ENCODE measurements at places on chromosomes 1 and 21.
A peak's percentile ranks its signal among the peaks of the same experiment; 100 is the strongest.

- DNase-seq = no peak
These were observed 65.2 kb downstream of the PLPPR5 start for GRCh38 chr1:98939471-98939870.

- DNase-seq = no peak
These were observed 39.1 kb upstream of the LRP8 start for GRCh38 chr1:53366901-53367502.

GRCh38 chr1:193392686-193393085 is 206.3 kb upstream of the B3GALT2 start:
- no peak for DNase-seq

GRCh38 chr1:235887676-235888075 is 21.0 kb upstream of the LYST start:
- no peak for DNase-seq

DNA sequence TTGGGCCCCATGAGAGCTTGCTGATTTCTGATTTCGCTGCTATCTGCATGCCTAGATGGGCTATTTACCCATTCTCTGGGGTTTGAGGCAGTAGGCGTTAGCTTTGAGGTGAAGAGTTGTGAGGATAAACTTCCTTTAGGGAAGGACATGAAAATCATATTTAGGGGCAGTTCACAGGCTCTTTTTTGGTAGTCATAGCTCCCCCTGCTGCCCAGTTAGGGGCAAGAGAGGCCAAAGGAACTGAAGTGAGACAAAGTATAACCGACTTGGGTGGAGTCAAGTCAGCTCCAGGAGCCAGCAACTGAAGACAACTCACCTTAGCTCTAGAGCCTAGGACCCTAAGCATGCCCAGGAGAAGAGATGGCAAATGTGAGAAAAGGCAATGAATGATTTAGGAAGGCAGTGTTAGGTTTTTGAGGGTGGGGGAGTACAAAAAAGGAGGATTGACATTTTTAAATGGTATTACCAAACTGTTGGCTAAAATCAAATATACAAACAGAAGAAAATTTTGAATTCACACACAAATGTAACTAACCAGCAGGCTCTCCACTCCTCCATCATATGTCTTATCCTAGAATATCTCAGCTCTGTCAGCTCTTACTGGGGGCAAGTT is 625.2 kb downstream of the LMO4 start:
- peak; percentile 45 for DNase-seq

DNA sequence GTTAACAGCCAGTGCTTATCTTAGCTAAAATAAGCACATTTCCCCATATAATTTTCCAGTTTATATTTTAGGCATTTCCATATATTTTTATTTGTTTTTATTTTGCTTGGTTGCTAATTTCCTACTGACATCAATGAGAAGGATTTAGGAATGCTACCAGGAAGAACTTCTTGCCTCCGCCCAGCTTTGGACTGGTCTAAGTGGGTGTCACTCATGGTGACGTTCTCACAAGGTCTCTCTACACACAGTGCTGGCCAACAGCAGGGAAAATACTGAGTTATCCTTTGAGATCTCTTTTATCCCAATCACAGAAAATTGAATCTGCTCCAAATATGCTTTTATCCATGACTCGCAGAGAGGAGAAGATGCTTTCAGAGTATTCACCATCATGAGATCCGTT is 13.2 kb downstream of the MX1 start:
- DNase-seq = no peak

DNA sequence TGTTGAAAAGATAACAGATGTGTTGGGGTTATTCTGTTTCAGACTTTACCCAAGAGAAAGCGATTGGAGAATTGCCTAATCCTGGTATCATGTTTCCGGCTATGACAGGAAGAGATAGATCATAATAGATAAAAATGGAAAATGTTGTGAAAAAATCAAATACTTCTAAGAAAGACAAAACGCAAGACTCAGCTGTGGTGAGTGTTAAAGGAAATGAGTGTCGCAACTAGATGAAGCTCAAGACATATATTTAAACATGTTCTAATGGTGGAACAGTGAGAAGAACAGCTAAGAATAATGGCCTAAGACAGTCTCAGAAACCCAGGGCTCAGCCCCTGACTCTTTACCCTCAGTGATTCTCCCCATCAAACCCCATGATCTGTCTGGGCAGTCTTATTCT is 426.7 kb upstream of the RUNX1 start:
- peak; percentile 64 for DNase-seq

DNA sequence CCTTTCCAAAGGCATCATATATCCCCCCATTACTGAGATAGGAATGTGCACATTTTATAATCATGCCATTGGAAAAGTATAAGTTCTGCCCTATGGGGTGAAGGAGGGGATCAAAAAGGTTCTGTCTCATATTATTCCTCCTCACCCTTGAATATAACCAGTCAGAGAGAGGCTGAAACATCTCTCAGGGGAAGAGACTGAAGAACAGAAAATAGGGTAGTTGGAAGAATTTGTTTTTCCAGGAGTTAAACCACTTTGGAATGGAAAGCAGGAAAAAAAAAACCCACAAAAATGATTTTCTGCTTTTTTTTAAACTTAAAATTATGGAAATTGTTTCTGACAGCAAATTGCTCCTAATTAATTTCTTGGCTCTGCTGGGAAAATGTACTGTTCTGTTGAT is 52.8 kb upstream of the BEND5 start:
- DNase-seq = no peak

DNA sequence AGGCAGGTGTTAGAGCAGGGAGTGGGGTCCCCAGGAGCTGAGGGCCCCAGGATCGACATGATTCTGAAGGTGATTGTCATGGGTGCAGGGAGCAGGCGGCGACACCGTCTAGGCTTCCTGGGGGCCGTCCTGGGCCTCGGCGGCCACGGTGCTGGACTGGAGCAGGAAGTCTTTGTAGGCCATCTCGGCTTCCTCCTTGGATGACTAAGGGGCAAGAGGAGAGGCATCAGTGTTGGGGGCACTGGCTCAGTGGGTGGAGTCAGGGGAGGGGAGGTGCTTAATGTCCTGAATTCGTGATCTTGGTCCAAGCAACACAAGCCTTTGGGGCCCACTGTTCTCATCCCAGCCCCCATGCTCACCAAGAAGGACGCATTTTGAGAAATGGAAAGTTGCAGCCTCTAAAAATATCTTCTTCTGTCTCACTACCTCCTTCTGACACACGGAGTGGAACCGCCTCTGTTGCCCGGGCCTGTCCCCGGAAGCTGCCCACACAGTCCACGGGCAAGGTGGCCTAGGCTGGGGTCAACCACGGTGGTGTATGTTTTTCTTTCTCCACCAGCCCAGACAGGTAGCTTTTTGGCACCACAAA is 8.6 kb upstream of the FCMR start:
- no peak for DNase-seq

DNA sequence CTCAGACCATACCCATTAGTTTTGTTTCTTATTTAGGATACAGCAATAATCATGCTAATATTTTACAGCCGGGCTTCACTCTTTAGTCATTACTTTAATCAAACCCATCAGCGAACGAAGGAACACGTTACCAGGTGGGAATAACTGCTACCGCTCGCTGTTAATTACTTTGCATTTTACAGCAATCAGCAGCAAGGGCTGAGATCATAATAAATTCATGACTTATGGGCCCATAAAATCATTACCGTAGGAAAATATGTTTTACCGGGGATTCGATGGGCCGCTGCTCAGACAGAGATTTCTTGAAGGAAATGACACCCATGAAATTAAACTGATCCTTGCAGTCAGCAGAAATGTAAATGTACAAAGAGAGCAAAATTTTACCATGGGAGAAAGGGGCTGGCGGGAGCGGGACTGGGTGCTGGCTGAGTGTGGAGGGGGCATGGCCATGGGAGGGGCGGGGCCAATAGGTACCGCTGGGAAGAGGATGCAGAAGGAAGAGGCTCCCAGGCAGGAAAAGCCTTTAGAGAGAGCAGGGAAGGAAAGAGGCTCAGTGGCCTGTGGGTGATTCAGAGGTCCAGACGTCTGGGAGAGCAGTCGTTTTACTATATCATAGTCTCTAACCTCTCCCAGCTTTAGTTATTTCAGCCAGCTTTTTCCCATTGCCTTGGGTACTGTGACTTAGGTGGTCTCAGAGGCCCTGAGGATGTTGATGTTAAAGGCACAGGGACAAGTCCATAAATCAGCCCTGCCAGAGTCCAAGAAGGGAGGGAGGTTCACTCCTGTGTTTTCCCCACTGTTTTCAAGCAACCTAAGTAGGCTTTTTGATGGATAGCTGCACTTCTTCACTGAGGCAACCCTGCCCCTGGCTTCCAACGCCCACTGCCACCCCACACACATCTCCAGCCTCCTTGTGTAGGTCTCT is 258.9 kb downstream of the SEC16B start:
- DNase-seq = no peak

DNA sequence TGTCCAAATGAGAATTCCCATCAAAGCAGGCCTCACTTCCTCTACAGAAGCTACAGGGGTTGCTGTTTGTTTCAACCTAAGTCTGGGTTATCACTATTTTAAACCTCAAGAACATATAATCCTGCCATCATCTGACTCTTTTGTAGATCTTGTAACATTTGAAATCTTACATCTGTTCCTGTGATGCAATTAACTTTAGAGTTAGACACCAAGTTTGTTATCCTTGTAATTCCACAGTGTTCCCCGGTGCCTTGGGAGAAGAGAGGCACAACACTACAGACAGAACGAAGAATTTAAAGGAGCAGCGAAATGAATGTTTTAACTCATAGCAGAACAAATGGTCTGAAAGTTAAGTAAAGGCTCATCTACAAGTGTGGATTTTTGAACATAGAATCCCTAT is 116.1 kb downstream of the UCHL5 start:
- no peak for DNase-seq

DNA sequence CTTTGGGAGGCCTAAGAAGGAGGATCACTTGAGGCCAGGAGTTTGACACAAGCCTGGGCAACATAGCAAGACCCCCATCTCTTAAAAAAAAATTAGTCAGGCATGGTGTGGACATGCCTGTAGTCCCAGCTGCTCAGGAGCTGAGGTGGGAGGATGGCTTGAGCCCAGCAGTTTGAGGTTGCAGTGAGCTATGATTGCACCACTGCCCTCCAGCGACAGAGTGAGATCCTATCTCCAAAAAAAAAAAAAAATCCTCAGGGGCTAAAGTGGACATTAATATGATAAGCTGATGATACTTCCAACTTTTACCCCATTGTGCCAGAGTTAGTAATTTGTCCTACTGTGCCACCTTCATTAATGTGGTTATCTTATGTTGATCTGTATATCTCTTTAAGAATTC is 327.8 kb upstream of the FMN2 start:
- DNase-seq = no peak

GRCh38 chr1:1245817-1246576 is 525 bp downstream of the C1QTNF12 start:
- no peak for DNase-seq

GRCh38 chr1:199101635-199102034 is 462.8 kb downstream of the PTPRC start:
- DNase-seq = no peak

DNA sequence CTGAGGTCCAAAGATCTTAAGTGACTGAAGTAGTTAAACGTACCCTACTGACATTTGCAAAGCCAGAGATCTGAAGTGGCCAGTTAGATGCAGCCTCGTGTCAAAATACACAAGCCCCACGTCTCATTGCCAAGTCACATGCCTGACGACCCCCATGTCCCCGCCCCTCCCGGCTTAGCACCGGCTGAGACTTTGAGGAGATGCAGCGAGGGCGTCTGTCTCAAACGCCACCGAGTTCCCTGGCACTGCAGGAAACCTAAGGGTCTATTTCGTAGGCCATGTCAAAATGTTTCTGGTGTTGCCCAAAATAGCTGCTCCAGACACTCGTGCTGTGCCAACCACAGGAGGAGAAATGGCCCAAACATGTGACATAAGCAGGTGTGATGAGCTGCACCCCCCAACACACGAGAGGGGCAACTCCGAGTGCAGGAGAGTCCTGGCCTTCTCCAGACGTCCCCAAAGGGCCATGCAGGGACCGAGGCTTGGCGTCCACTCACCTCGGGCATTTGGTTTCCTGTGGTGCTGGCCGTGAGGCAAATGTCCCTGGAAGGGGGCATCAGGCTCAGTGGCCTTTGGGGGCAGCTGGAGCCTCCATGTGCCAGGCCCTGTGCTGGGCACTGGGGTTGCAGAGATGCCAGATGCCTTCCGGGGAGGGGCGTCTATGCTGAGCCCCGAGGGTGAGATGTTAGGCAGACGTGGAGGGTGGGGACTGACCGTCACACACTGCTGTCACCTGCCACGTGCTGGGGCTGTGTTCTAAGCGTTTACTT is 67.0 kb downstream of the MATN1 start:
- DNase-seq = no peak

DNA sequence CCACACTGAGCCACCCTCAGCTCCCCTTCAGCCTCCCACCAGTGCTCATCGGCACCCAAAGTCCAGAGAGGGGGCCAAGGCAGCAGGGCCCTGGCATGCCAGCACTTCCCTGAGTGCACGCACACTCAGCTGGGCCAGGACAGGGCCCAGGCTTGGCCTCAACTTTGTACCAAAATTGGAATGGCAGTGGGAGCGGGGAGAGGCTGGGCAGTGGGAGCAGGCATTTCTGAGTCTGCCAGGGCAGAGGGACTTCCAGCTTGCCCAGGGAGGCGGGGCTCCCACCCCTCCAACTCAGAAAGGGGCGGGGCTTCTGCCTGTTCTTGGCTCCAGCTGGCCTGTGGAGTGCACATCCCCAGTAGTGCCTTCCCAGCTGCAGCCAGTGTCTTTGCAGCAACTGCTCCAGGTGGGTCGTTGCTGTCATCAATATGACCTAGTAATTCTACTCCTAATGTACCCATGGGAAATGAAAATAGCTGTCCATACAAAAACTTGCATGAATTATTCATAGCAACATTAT is 10.3 kb upstream of the SNX7 start:
- DNase-seq = no peak

DNA sequence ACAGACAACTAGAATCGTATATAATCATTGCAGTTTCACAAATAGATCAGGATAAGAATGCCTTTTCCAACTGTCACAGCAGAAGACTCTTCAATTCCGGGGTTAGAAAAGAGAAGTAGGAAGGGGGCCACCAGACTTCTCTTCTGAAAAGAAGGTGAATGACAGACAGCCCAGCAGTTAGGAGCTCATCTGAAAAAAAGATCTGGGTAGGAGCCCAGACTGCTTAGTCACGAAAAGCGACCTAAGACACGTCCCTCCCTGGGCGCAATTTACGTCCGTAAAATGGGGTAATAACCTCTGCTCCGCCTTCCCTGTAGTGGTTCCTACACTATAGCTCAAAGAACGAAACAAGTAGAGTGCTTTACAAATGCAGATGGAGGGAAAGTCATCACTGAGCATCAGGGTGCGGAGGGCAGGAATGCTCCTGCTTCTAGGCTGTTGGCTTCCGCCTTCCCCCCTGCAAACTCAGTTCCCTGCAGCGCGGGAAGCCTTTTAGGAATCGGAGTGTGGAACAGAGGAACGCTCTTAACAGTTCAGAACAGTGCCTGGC is 582 bp downstream of the ORC1 start:
- peak; percentile 81 for DNase-seq

GRCh38 chr21:36135391-36136102 is 668 bp downstream of the CBR3 start:
- DNase-seq = no peak

GRCh38 chr1:3359756-3360440 is 94.6 kb upstream of the ARHGEF16 start:
- no peak for DNase-seq

GRCh38 chr1:169785267-169785666 is 9.4 kb downstream of the METTL18 start:
- DNase-seq = no peak

All from KG1 (cell line).